ENCODE measurements at places on chromosomes 6 and 20. TPM values are rescaled to one million over a fixed set of nuclear protein-coding genes. Genes with fewer than 3 reads are reported as not detected.

- no peak for DNase-seq
These were observed 246.6 kb downstream of the LY86 start for GRCh38 chr6:6835223-6835503.

DNA sequence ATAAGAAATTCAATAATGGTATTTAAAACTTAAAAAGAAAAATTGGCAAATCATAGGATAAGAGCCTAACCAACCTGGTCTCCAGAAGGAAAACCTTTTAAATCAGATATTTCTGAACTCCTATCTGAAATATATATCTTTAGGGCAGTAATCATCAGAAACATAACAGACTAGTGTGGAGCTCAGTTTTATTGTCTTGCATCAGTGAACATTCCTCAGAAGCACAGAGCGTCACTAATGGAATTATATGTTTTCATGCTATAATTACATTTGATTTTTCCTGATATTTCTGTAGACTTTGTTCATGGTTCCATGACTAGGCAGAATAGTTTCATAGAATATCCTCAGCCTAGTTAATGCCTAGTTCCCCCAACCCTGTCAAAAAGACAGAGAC is 262.2 kb downstream of the EYA4 start:
- DNase-seq, result no peak

GRCh38 chr6:63097222-63097621 is 114.0 kb upstream of the FKBP1C start:
- DNase-seq, result no peak

Gene CCM2L
- 7.5 TPM for polyA plus RNA-seq

Gene LY86
- polyA plus RNA-seq, result 3.4 TPM

All from small intestine (tissue), 16 donors.